Stimulated activated CD8-positive, alpha-beta memory T cell treated with anti-CD3 and anti-CD28 coated beads, Interleukin-7, amount 100 ng/mL, for 48 hours (primary cell): ENCODE measurements at places on chromosomes 4 and X.

DNA sequence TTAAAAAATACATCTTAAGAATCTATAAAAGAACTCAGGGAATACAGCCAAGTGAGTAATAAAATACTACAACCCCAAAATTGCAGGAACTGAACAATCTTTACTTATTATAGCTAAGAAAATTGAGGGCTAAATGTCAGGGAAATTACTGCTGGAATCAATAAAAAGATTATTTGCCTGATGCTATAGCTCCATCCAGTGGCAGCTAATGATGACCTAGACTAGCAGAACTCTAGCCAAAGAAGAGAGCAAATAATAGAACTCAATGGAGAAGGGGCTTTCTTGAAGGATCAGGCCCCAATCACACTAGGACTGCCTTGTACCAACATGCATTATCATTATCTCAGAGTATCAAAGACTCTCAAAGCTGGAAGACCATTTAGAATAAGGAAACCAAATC lies 85.0 kb upstream of the FAM241A start:
- DNase-seq, result no peak

GRCh38 chrX:16594490-16594889 lies 55.5 kb upstream of the S100G start:
- DNase-seq, result no peak

GRCh38 chrX:148960060-148960459 lies 459.6 kb downstream of the AFF2 start:
- no peak for DNase-seq

DNA sequence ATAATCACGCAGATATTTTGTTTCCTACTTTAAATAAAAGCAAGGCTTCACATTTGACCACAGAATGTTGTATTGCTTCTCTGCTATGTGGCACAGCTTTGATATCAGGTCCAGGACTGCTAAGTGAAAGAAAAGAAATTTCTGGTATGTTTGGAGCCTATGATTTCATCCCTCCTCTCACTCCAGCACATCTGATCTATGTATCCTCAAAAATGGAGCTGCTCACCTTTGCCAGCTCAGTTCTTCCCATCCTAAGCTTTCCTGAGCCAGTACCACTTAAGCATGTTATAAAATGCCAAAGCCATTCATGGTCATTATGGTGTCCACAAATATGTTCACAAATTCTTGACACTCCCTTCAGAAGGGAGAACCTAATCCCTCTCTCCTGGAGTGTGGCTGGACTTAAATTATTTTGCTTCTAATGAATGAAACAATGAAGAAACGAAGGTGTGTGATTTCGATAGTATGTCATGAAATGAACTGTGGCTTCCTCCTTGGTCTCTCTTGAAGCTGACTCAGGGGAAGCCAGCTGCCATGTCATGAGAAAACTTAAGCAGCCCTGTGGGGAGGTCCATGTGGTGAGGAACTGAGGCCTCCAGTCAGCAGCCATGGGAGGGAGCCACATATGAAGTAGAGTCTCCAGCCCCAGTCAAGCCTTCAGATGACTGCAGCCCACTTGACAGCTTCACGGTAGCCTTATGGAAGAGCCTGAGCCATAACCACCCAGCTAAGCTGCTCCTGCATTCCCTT lies 207.7 kb downstream of the MGST2 start:
- DNase-seq, result no peak

DNA sequence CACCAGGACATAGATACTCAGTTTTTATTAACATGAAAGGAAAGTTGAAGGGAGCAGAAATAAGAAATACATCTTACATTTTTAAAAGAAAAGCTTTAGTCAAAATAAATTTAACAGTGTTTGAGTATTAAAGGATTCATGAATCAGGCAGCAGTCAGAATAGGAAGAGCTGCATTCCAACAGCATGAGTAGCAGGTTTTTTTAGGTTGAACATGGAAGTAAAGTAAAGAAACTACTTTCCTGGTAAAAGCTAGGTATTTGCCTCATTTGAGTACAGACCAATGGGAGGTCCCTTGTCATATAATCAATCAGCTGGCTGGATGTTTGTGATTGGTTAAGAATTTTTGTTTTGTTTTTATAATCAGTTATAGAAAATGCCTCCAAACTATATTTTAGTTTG lies 645.9 kb upstream of the INTU start:
- DNase-seq, result no peak

GRCh38 chrX:131763674-131764073 lies 219.8 kb downstream of the OR13H1 start:
- peak; percentile 20 for DNase-seq

GRCh38 chr4:7311205-7311604 lies 118.9 kb downstream of the SORCS2 start:
- DNase-seq, result no peak

DNA sequence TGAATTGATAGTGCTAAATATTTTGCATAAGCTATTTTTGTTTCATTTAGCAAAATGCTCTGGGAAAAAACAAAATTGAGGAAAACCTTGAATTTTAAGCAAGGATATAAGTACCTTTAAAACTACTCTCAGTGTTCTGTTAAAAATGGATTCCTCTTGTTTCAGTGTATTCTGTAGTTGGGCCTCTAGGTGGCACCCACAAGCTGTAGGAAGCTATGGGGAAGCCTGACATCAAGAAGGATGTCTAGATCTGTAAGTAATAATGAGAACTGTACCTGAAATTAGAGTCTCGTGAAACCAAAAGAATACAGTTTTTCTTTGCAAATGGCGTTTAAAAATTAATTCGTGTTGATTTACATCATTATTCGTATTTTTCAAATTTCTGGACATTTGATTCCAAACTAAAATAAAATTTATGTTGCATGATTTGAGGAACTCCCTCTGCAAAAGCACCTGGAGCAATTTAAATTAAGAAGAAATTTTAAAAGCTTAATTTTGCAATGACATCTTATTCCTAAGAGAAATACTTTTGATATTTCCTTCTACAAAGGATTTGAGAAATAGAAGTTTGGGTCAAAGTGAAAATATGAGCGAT lies 51.2 kb downstream of the TMPRSS11E start:
- peak; percentile 48 for DNase-seq

DNA sequence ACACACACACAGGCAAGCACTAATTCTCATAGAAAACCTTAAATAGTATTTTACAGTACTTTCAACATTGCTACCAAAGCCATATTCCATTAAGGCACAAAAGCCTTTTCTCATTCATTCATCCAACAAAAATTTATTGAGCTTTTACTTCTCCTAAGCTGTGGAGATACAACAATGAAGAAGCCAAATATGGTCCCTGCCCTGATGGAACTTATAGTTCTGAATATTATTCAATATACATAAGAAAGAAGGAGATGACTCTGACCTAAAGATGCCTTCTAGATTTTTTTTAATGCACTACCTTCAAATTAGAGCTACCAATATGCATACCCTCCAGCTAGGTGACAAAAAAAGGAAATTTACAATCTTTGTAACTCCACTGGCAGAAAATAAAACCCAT lies 90.0 kb upstream of the WDR44 start:
- no peak for DNase-seq

DNA sequence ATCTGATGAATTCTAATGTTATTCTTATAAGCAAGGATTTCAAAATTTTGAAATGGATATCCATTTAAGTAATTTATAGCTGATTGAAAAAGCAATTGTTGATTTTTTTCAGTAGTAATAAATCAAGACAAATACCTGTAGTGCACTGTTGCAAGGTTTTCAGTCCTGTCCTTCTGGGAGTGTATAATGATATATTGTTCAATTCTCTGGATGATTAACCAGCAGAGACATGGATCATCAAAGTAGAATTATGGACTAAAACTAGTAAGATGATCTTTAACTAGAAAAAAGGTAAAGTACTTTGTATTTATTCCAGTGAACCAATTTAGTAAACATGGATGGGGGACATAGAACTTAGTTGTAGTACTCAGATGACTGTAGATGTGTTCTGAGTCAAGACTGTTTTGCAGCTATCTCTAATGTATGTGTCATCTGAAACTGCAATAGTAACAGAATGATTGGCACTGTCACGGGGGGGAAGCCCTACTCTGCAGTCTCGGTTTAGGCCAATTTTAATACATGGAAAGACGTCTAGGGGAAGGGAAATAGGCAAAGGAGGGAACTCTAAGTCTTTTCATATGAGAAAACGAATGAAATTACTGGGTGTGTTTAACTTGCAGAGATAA lies 121.9 kb downstream of the GLRA3 start:
- no peak for DNase-seq

DNA sequence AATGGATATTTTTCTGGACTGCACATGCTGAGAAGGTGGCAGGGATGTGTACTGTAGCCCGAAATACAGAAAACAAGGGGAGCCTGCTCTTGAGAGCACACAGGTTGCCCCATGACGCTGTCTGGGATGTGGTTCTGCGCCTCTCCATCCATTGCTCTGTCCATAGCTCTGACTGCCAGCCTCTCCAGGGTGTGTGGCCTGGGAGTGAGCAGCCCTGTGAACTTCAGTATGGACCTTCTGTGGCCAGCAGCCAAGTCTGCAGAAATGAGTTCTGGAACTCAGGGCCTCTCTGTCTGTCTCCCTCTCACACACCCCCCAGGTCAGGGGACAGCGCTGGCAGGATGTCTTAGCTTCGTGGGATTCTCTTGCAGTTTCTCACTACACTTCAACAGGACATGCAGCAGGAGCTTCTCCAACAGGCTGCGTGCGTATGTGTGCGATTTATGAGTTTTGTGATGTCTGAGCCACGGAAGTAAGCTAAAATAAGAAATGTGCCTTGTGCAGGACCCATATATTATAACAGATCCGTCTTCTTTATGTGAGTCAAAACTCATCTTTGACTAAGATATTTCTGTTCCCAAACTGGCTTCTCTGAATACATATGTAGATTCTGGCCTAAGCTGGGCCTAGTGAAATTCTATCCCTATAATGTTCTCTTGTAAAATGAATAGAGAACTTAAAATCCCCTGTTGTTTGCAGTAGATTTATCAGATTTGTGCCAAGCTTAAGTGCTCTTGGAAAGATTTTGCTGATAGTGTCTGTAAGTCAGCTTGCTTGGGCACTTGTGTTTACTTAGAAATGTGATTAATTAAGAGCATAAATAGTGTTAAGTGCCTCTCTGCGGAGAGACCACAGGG lies 40.0 kb downstream of the PROM1 start:
- DNase-seq, result no peak

DNA sequence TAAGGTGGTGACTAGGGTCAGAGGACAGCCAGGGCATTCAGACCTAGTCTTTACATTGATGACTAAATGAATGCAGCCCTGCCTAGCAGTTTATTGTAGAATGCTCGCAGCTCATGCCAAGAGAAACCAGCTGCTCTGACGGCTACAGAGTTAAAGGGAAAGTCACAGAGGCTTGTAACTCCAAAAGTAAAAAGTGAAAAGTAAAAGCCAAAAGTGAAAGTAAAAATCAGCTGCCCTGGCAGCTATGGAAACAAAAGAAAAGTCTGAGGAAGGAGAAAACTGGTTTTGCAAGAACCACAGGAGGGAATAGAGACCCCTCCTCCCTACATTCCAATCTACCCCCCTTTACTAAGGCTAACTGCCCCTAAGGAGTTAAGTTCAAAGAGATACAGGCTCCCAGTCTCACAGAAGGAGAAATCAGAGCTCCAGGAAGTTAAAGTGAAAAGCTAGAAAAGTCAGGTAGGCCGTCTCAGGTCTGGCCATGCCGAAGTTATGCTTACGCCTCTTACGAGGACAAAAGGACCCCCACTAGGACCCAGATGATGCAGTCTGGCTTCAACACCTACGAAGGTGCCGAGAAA lies 6.0 kb downstream of the GAGE10 start:
- DNase-seq, result no peak

DNA sequence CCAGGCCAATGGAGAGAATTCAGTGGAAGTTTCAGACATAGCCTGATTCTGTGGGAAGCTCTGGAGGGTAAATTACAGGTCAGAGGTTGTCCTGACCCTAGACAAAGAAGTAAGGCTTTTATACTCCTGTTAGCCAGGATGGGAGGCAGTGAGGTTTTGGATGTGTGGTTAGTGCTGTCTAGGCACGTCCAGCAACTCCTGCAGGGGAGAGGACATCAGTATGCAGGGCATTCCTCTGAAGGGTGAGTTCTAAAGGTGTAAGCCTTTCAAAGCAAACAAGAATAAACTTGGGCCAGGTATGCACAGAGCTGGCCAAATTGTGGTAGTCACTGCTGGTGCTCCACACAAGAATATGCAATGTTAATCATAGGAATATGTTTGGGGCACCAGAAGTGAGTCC lies 562.5 kb downstream of the CCSER1 start:
- no peak for DNase-seq

DNA sequence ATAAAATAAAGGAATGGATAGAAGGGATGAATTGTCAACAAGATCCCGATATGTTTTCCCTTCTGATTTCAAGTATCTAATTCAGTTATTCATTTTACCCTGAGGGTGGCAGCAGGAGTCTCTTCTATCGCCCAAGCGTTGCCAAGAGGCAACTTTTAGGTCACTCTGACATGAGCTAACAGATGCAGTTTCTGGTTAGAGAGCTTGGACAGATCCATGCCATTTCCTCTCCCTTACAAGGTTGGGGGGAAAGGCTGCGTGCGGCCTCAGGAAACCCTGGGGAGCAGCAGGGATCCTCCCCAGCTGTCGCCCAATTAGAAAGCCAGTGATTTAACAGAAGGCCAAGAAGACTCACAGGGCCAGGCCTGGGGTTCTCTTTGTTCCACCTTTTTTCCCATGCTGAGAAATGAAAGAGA lies 35.3 kb upstream of the WAS start:
- no peak for DNase-seq

DNA sequence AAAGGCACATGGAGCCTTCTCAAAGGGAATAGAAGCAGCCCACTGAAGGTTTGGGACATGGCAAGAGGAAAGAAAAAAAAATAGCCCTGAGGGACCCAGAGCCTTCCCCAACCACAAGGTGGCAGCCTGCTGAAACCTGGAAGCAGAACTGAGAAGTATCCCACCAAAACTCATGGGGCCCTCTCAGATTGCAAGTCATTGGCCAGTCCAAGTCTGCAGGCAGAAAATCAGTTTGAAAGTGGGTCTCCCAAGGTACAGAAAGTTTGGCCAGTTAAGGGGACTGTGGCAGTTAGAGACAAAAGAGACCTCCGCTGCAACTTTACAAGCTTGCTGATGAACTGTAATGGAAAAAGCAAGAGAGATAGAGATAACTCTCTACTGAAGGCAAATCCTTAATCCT lies 155.8 kb downstream of the ANTXR2 start:
- peak; percentile 23 for DNase-seq

DNA sequence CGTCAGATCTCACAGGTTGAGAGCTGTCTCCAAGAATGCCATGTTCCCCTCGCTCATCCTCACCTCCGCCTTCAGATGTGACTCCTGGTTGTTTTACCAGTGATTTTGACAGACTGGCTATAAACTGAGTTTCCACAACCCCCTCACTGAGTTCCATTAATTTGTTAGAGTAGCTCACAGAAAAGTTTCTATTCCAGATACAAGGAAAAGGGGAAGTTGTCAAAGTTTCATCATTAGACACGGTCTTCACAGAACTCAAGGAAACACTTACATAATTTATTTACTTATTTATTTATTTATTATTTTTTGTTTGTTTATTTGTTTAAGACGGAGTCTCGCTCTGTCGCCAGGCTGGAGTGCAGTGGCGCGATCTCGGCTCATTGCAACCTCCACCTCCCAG lies 55.7 kb upstream of the IQSEC2 start:
- DNase-seq, result no peak

DNA sequence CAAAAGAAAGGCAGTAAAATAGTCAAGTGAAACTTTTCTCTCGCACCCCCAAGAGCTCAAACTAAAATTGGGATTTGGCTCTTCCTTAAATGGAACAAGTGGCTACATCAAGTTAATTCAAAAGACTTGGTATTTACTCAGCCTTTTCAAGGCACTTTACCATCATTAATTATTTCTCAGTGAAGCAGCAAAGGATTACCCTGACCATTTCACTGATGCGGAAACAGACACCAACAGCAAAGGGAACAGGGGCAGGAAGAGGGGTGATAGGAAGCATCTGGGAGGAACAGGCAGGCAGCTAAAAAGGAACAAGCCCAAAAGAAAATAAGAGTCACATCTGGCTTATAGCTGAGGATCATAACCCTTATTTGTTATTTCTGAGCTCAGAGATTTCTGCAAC lies 2.7 kb downstream of the SCML2 start:
- DNase-seq, result no peak
